ENCODE measurements at places on chromosomes 1 and 21.

- DNase-seq, result no peak
Observed at GRCh38 chr1:228048659-228049298, 33.7 kb upstream of the ARF1 start.

GRCh38 chr1:1388078-1388472 is 11.1 kb downstream of the CCNL2 start:
- DNase-seq, result no peak

DNA sequence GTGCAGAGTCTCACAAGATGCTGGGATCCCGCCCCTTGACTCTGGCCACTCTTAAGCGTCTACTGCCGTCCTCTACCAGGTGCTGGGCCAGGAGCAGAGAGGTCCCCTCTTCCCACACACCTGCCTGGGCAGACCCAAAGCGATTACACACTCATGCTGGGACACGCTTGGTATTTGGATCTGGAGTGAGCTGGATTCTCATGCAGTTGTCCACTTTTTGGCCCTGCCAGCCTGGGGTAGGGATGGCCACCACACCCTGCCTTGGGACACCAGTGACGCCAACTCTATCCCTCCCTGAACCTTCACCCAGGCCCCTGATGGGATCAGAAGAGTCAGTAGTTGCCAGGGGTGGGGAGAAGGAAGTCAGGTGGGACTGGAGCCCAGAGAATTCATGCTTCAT is 28.6 kb downstream of the ITPKB start:
- DNase-seq, result no peak

GRCh38 chr1:179803918-179804317 is 60.8 kb downstream of the FAM163A start:
- no peak for DNase-seq

DNA sequence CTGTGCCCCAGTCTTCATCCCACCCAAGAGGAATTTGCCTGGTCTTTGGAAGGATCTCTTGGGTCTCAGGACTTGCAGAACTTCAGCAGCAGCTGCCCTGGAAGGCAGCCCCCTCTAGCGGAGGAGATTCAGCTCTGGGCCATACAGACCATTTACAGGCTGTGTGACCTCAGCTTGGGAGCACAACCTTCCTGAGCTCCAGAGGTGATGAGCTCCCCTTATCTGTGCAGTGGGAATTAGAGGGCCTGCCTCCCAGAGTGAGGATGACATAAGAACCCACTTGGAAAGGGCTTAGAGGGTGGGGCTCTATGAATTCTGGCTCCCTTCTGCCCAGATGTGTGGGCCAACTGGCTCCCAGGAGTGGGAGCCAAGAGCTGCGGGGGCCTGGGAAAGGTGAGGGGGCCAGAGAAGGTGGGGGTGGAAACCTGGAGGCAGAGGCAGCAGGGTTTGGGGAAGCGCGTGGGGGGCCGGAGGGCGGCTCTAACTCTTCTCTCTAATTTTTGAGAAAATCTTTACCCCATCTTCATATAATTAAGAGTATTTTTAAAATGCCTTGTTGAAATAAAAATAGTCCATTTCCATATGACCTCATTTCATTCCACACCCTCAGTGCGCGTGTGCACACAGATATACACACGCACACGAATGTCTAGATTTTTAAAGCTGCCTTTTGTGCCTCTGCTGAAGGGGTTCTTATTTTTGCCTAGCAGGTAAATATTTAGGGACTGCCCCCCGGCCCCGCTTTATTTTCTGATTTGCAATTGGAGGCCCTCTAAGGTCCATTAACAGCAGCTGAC is 21.5 kb downstream of the EPHB2 start:
- DNase-seq, result no peak
